ENCODE measurements at places on chromosomes 3 and 15. TPM values are rescaled to one million over a fixed set of nuclear protein-coding genes. Genes with fewer than 3 reads are reported as not detected.

The C3orf22 gene
- total RNA-seq = not detected

The CCR9 gene
- total RNA-seq = 8.3 TPM

- DNase-seq = no peak
Observed at GRCh38 chr3:2148561-2149340, 50.1 kb downstream of the CNTN4 start.

- DNase-seq = no peak
Observed at GRCh38 chr15:39511000-39511915, 69.6 kb upstream of the THBS1 start.

DNA sequence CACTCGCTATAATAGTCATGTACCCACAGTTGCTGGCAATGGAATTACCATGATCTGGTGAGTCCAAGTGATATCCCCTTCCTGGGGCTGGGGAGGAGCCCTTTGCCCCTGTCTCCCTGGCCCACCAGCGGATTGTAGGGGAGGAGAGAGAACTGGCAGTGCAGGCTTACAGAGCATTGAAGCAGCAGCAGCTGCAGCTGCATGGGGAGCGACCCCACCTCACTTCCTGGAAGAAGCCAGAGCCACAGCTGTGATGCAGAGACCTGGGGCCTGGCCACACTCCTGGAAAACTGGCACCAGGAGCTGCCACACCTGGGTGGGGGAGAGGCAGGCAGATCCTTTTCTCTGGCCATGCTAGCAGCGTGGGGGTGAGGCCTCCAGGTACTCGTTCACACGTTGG, 300.1 kb upstream of the PROK2 start:
- DNase-seq = no peak

DNA sequence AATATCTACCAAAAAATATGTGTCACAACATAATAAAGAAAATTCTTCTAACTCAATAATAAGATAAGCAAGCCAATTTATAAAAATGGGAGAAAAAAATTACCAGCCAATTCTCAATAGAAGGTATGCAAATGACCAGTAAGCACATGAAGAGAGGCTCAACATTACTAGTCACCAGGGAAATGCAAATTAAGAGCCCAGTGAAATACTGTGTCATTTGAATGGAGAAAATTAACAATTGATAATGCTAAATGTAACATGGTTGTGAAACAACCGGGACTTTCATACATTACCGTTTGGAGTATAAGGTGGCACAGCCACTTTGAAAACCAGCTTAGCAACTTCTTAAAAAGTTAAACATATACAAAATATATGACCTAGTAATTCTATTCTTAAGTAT, 460.7 kb downstream of the IGSF11 start:
- DNase-seq = no peak

- DNase-seq = no peak
Observed at GRCh38 chr3:156535162-156535627, 19.7 kb downstream of the SSR3 start.
